ENCODE measurements at places on chromosomes 3 and 15. TPM values are rescaled to one million over a fixed set of nuclear protein-coding genes. Genes with fewer than 3 reads are reported as not detected.

The CCR3 gene
- total RNA-seq: not detected

The CILP gene
- total RNA-seq: 0.12 TPM

DNA sequence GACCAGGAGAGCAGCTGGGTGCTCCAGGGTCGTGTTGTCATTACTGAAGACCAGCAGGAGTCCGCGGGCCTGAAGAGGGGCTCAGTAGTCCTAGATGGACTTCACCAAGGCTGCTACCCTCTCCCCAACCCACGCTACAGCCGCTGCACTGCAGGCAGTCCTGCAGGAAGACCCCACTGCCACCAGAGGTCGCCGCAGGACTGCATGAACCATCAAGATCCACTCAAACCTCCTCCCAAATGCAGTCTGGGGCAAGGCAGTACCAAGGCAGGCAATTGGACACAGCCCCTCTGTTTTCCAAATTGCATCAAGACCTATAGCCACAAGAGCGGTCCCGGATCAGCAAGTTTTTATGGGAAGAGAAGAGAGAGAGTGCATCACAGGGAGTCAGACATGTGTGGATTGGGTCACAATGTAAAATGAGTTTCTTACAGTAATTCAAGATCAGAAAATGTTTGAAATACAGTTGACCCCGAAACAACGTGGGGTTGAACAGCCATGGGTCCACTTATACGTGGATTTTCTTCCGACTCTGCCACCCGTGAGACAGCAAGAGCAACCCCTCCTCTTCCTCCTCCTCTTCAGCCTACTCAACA lies 46.7 kb downstream of the DZIP1L start:
- DNase-seq: peak; percentile 83

- DNase-seq: no peak
Observed at GRCh38 chr15:78455749-78456148, 17.7 kb downstream of the IREB2 start.

- DNase-seq: no peak
Observed at GRCh38 chr3:37086918-37087317, 87.5 kb downstream of the LRRFIP2 start.

The SIAH2 gene
- 30.9 TPM for total RNA-seq

- DNase-seq: no peak
Observed at GRCh38 chr3:23671851-23672589, 133.7 kb upstream of the UBE2E1 start.

DNA sequence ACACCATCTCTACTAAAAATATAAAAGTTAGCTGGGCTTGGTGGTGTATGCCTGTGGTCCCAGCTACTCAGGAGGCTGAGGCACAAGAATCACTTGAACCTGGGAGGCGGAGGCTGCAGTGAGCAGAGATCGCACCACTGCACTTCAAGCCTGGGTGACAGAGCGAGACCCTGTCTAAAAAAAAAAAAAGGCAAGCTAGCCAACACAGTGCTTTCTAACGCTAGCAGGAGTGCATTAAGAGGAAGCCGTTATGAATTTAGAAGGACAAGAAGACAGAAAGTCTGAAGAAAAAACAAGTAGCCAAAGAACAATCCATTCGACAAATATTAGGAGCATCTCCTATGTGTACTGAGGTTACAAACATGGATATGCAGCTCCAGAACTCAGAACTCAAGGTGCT lies 28.6 kb downstream of the BHLHE40 start:
- no peak for DNase-seq

DNA sequence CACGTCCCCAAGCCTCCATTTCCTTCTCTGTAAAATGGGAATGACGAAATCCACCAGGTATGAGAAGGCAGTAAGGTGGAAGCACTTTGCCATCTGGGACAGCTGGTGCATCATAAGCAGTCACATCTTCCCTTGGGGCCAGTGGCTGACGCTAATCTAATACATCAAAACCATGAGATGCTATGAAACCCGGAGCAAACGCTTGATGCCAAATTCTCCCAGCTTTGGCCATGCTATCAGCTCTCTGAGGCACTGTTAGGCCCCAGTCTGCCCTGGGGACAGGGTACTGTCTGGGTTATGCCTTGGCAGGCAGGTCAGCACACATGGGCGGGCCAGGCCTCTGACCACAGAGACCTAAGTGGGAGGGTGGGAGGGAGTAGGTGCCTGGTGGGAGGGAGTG lies 66.1 kb downstream of the ADAMTS17 start:
- no peak for DNase-seq

GRCh38 chr3:133994166-133994890 lies 35.4 kb downstream of the SLCO2A1 start:
- DNase-seq: no peak

DNA sequence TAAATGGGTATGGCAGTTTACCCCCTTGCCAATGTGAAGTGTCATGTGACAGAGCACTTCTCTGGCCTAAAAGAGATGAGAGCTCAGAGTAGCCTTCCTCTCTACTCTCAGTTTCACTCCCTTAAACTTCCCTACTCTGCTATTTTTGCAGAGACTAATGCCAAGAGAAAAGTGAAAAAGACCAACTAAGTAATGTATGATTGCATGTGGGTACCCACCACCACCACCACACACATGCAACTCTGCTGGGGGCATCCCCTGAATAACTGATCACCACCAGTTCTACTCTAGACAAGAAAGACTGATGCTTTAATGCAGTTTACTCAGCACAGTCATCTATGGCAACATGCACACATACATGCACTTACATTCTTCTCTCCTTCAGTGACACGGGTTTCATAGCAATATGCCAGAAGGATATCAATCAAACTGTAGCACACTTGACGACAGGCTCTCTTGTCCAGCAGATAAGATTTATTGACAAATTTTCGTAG lies 31.3 kb downstream of the SHQ1 start:
- DNase-seq: no peak

- no peak for DNase-seq
Observed at GRCh38 chr3:149134575-149134974, 5.1 kb downstream of the HPS3 start.

Measured in activated CD4-positive, alpha-beta T cell treated with anti-CD3 and anti-CD28 coated beads, Interleukin-2, amount 10 ng/mL, durations not matched to agents 7 days and 5 days (primary cell).